Kidney (tissue), 22 donors: ENCODE measurements at places on chromosomes 3 and 15.
A peak's percentile ranks its signal among the peaks of the same experiment; 100 is the strongest.

DNA sequence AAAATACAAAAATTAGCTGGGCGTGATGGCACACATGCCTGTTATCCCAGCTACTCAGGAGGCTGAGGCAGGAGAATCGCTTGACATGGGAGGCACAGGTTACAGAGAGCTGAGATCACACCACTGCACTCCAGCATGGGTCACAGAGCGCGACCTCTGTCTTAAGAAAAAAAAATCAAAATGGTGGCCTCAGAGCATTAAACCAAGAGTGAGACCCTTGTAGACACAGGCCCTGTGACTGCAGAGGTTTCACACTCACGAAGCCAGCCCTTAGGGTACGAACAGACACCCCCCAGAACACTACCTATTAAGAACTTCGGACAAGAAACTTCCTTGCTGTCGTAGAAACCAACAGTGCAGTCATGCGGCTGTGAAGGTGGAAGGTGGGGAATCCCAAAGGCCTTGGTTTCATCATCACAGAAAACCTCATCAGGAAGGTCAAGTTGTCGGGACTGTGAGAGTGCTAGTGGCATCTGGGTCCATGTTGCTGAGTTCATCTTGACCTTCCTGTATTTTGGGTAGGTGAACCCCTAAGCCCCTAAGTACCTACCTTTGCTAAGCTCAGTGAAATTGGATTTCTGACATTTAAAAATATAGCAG is 4.8 kb upstream of the PDE8A start:
- no peak for DNase-seq

- peak; percentile 63 for DNase-seq
Measured at GRCh38 chr3:12663401-12663935, 449 bp downstream of the RAF1 start.

GRCh38 chr3:115595611-115596275 is 27.6 kb upstream of the GAP43 start:
- DNase-seq: no peak

DNA sequence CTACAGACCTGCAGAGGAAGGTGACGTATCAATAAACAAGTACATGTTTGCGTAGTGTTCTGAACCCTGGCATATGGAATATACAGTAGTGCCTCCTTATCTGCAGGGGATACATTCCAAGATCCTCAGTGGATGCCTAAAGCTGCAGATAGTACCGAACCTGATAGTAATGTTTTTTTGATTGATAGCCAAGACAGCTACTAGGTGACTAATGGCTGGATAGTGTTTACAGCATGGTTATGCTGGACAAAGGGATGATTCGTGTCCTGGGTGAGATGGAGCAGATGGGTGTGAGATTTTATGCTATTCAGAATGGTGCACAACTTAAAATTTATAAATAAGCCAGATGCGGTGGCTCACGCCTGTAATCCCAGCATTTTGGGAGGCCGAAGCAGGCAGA is 55.8 kb upstream of the IGF2BP2 start:
- no peak for DNase-seq

DNA sequence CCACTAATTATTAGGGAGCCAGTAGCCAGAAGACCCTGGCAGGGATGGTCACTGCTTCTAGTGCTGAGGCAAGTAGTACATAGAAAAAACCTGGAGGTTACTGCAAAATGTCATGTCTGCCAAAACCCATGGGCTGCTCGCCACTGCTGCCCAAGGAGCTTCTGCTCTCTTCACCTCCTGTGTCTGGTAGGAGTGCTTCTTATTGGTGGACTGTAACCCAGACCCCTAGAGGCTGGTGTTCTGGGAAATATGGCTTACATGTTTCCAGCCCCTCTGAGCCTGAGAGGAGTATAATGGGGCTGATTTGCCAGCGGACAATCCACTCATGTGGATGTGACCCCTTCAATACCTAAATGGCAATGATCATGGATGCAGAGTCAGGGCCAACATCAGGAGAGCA is 286.4 kb downstream of the EPHB1 start:
- no peak for DNase-seq

DNA sequence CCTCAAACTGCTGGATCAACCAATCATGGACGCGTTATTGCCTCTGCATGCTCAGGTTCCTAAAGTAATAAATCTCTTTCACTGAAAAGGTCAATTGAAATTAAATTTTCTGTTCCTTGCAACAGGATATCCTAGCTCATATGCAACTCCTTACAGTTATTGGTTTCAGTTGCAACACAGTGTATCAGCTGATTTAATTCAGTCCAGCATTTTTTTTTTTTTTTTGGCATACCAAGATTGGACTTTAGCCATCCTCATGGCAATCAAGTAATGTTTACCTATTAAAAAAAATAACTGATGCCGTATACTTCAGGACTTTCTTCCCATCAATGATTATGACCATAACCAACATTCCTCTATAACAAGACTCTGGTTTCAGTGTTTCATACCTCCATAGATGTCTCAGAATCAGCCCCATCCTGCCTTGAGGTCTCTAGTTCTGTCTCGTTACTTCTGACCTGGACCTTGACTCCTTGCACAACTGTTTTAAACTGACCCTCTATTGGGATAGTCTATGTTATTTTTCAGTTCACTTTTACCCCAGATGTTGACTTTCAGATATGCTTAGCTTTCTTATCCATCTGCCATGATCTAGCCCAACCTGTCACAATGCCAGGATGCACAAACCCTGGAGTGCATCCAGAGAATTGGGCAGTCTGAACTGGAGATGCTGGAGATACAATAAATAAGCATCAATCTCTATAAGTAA is 265.0 kb upstream of the GADL1 start:
- no peak for DNase-seq

- no peak for DNase-seq
Measured at GRCh38 chr15:64351265-64351664, 4.7 kb downstream of the CSNK1G1 start.

DNA sequence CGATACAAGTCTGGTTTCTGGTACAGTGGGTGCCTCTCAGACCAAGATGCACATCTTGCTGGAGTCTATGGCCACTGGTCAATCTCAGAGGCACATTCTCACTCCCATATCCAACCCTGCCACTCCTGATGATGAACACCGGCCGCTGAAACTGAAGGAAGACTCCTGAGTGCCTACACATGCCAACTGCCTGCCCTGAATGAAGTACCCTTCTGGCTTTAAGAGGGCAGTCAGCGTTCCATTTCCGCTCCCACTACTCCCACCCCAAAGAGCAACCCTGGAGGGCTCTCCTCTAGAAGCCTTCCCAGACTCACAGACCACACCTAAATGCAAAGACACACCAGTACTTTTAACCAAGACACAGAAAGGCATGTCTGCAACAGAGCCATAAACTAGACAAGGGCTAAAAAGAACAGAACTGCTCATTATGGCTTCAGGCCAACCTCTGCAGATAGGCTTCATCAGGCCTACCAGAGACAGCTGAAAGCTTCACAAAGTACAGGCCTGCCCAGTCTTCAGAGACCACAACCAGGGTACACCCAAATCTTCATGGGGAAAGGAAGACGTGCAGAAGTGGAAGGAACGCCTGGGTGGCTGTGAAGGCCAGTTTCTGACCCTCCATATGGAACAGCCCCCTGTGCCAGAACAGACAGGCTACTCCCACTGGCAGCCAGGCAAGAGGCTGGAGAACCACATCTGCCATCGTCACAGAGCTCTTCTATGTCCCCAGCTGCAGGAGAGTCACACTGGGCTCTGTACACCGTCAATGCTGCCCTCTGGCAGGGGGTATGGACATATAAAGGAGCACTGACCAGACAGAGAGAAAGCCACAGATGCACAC is 14.3 kb downstream of the ANP32A start:
- DNase-seq: no peak

GRCh38 chr3:127137113-127137512 is 55.8 kb upstream of the PRR23E start:
- no peak for DNase-seq

DNA sequence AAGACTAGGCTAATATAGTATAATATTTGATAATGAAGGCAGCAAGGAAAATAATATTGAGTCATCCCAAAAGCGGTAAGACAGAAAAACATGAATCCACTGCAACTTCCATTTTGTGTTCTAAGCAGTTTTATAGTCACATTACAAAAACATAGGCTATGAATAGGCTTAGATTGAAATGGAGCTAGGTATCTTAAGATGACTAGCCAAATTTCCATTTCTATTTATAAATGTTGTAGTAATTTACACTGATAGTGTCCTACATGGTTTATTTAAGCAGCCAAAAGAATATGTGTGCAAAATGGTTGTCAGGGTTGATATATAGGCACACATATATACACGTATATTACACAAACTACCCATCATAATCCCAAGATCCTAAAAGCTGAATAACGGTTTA is 82.0 kb downstream of the VPS13C start:
- DNase-seq: no peak

DNA sequence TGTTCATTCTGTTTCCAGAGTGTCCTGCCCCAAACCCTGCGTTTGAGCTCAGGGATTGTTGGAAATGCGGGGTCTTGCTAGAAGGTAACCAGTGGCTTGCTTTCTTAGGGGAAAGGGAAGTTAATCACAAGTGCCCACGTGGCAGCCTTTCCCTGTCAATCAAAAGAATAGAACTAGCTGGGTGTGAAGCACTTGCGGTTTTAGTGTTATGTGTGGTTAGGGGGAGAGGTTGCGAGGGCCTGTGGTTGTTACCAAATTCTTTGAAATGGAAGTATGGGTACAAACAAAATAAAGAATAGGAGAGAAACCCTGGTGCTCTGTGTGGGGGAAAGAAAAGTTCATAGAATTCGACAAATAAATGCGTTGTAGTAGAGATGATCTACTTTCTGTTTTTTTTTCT is 67.6 kb downstream of the FNDC3B start:
- no peak for DNase-seq

- DNase-seq: no peak
Measured at GRCh38 chr3:118948146-118948545, 86.5 kb downstream of the IGSF11 start.

GRCh38 chr15:26970712-26971210 is at the start of gene GABRG3:
TSS of gene GABRG3 (plus strand) at chr15:26971181.
- peak; percentile 70 for DNase-seq

DNA sequence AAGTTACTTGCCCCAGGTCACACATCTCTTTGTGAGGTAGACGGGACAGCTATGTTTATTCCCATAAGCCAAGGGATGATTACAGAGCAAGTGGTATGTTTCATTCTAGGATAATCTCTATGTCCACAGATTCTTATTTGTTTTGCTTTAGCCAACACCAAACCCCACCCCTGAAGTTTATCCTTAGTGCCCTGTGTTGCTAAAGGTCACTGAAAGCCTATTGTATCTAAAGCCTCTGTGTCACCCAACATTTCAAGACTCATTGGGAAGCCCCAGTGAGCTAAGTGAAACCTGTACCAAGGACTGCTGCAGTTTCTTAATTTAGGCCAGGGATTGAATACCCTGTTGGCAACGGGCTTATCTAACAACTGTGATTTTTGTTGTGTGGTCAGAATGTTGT is 135.6 kb downstream of the ADAMTS9 start:
- DNase-seq: no peak

DNA sequence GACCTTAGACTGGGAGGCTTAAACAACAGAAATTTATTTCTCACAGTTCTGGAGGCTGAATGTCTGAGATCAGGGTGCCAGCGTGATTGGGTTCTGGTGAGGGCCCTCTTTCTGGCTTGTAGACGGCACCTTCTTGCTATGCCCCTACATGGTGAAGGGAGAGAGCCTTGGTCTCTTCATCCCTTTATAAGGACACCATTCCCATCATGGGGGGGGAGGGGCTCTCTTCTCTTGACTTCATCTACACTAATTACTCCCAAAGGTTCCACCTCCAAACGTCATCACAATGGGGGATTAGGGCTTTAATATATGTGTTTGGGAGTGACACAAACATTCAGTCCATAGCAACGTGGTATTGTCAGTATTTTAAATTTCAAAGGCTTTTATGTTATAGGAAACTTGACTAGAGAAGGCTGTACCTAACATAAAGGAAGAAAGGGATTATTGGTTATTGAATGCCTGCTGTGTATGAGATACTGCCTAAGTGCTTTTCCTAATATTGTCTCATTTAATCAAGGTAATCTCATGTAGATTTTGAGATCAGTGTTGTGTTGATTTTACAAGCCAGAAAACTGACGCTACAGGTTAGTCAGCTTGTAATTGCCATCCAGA is 20.9 kb downstream of the SYN2 start:
- no peak for DNase-seq

GRCh38 chr3:107942951-107943749 is 147.7 kb downstream of the CD47 start:
- no peak for DNase-seq

- DNase-seq: no peak
Measured at GRCh38 chr3:133289322-133289721, 110.5 kb upstream of the BFSP2 start.

- no peak for DNase-seq
Measured at GRCh38 chr3:44120721-44121582, 120.7 kb upstream of the TOPAZ1 start.

DNA sequence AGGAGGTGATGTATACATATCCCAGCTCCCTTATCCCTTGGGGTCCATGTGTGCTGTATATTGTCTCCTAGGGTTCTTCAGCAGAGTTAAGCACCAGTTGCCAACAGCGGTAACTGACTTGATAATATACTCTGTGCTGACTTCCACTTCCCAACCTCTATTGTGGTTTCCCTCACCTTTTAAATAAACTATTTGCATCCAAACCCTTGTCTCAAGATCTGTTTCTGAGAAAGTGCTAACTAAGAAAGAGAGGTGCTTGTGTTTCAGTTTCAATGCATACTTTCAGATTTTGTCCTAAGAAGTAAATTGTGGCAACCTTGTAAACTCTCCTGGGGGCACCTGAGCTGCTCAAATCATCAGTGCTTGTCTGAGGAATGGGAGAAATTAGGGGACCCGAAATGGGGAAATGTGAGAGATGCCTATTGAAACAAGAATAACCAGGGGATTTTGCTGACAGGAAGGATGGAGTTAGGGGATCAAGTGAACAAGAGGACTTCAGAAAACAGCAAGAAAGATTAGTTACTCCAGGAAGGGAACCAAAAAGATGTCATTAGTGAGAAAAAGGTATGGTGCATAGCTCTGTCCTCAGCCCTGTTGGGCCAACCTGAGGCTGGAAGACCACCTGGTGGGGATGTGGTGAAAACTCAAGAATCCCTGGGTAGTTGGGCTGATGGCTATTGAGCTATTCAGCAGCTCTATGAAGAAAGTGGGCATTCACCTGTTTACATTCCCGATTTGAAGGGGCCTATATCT is 50.9 kb upstream of the MRPL3 start:
- no peak for DNase-seq

GRCh38 chr15:31004220-31004733 is 12.8 kb upstream of the MTMR10 start:
- peak; percentile 24 for DNase-seq

DNA sequence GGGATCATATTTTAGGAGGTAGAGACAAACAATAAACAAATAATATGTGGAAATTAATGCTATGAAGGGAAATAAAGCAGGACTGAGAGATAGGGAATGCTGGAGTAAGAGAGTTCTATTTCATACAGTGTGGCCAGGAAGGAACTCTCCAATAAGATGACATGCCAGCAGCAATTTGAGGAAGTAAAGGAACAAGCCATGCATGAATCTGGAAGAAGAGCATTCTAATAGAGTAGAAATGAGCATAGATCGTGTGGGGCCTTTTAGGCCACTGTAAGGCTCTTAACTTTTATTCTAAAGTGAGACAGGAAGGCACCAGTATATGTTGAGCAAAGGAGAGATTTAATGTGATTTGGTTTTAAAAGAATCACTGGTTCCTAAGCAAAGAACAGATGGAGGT is 126.3 kb downstream of the DMXL2 start:
- no peak for DNase-seq
